ENCODE measurements at places on chromosomes 2 and 18.

GRCh38 chr18:27750923-27751322 lies 426.0 kb downstream of the CDH2 start:
- no peak for DNase-seq

DNA sequence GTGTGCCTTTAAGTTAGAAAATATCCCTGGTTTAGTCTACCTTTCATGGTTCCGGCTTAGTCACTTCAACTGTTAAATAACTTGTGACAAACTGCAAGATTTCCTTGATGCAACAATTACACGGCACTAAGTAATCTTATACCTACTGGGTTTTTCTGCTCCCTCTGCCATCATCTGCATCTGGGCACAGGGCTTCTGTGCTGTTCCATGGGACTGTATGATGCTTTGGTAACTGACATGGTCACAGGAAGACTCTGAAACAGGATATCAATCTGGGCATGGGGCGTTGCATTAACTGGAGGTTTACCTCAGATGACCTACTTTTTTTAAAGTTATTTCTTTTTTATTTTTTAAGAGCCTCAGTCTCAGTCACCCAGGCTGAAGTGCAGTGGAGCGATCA lies 365.4 kb downstream of the SS18 start:
- no peak for DNase-seq

DNA sequence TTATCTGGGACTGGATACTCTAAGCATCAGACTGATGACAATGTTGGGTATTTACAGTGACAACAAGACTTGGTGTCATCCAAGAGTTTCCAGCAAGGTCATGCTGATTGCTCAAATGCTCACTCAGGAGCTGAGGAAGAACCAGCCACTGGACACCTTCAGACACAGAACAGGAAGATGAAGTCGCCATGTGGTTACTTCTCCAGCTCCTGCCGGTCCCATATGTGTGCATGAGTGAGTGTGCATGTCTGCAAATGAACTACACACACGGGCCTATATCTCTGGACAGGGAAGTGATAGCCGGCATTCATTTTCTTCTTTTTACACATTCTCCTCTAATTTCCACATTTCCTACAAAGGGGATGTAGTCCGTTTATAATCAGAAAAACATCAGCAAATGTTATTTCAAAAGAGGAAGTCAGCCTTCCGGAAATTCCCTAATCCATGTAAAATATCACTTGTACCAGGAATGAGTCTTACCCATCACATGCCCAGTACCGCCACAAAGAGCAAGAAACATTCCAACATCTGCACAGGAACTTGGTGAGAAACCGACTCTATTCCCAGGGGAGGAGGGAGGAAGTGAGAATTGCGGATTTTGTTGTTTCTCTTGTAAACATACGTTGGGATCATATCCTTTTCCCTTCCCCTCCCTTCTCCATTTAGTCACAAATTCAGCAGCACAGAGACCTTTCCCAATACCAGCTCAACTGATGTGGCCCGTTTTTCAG lies 10.8 kb downstream of the RFX8 start:
- DNase-seq, result peak; percentile 70

DNA sequence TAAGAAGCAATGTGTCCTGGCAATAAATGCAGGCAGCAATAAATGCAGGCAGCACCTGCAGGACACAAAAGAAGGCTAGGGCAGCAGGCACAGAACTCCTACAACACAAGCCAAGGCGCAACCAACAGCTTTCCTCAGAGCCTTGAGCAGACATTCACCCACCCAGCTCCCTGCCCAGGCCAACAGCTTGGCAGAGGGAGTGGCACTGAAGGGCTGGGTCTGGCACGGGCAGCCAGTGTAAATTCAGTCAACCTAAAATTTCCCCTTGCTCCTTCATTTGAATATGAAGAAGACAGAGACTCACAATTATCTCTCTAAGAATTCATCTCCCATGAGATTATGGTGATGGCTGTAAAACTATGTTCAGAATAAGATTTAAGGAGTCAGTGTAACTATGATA lies 35.4 kb downstream of the AAK1 start:
- no peak for DNase-seq

DNA sequence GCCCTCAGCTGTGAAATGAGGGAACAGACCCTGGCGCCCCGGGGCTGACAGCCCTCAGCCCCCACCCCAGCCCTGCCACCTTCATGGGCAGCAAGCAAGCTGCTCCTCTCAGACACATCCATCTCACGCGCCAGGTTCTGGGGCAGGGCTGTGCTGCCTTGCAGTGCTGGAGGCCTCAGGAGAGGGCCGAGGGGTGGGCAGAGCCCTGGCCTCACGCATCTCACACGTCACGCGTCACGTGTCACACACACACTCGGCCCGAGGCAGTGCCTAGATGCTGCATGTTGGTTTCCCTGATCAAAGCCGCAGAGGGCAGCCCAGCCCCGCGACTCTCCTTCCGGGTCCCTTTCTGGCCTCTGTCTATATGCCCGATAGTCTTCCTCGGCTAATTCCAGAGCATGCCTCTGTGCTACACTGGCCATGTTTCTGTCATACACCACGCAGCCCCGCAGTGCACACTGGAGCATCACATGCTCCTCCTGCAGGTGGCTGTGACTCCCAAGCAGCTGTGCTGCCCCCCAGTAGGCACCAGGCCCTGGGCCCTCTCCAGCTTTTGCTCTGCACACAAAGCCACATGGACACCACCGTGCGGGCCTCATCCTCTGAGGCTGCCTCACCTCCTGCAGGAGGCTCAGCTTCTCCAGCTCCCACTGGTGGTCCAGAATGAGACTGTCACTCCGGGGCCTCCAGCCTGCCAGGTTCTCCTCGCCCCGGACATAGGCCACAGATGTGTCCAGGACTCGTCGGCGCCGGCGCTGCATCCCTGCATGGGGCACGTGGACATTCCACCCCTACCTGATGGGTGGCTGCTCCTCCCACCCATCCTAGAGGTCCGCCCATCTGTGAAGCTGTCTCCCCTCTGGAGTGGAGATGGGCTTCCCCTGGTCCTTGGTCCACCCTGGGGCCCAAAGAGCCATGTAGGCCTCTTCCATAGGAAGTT lies 31.4 kb downstream of the AQP12A start:
- no peak for DNase-seq

DNA sequence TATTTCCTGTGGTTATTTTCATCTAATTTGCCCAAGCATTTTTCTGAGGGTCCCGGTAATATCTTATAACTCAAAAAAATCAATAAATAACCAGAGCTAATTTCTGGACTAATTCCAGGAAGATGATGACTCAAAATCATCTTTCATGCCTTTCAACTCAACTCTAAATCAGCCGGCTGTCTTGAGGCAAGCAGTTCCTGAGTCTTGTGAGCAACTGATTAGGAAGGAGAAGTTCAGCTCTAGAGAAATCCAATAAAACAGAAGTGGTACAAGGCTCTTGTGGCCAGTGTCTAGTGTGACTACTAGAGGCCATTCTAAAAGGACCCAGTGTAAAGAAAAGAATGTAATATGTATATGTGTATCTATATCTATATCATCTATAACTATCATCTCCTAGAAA lies 890.4 kb downstream of the TRIB2 start:
- no peak for DNase-seq

DNA sequence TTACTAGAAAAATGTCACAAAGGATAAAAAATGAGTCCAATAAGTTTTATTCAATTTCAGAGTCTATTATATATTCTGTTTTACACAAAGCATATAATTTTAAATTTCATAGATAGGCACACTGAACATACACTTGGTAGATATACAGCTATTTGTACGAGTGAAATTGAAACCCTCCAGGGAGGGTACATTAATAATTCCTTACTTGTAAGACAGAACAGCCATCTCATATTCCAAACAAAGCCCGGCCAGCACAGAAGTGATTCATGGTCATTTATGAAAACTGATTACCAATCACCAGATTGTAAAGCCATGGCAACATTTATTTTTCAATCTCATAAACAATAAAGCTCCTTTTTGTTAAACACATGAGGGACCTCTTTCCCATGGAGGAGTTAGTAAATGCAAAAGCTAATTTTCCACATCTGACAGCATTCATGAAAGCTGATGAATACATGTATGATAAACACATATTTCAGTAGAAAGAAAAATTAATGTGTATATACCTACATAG lies 190.6 kb downstream of the TDRD15 start:
- DNase-seq, result no peak

- DNase-seq, result no peak
Observed at GRCh38 chr18:45167631-45168280, 447.5 kb upstream of the SLC14A2 start.

DNA sequence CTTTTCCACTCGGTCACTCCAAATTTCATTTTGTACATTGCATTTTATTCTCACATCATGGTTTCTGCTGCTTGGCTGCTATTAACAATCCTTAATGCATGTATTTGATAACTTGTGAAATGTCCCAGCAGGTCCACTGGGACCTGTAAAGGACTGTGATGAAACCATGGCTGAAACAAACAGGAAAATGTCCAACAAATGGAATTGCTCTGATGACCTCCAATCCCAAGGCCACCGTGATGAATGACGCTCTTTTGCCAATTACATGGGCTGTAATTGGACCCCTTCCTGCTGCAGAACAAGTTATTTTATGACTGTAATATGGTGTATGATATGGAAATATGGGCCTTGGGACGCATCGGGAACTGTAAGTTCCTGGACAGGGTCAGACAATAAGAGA lies 224.2 kb upstream of the CXCR4 start:
- DNase-seq, result no peak

- DNase-seq, result no peak
Observed at GRCh38 chr2:142585785-142586184, 291.7 kb upstream of the KYNU start.

- no peak for DNase-seq
Observed at GRCh38 chr18:7638321-7638720, 71.2 kb downstream of the PTPRM start.

GRCh38 chr2:101860157-101860556 lies 131.6 kb upstream of the IL1R2 start:
- no peak for DNase-seq

GRCh38 chr2:238046725-238047270 lies 14.0 kb upstream of the SCLY start:
- DNase-seq, result no peak

- no peak for DNase-seq
Observed at GRCh38 chr2:8408560-8409460, 273.0 kb upstream of the ID2 start.

DNA sequence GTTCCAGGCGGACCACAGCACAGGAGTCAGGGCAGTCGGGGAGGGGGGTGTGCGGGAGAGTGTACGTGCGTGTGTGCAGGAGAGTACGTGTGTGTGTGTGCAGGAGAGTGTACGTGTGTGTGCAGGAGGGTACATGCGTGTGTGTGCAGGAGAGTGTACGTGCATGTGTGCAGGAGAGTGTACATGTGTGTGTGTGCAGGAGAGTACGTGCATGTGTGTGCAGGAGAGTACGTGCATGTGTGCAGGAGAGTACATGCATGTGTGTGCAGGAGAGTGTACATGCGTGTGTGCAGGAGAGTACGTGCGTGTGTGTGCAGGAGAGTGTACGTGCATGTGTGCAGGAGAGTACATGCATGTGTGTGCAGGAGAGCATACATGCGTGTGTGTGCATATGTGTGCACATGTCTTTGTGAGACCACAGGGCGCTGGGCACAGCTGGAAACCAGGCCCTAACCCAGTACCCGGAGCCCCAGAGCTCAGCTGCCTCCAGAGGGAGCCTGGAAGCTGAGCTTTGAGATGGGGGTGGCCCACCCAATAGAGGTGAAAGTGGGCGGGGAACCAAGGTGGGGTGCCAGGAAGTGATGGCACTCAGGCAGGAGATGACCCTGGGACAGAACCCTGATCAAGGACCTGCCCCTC lies 13.9 kb upstream of the KLHL30 start:
- DNase-seq, result no peak

DNA sequence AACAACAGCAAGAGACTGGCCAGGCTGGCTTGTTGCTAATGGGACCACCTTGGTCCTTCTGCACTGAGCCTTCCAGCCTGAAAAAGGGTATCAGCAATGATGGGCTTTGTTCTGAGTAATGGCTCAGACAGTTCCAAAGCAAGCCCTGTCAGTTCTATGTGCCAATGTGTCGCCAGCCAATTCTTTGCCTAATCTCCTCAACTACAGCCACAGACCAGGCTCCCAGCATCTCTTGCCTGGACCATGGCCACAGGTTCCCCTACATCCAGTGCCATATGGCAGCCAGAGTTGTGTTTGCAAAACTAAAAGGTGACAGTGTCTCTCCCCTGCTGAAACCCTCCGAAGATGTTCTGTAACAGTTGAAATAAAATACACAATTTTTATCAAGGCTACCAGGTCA lies 61.5 kb upstream of the TMEM177 start:
- no peak for DNase-seq

- DNase-seq, result no peak
Observed at GRCh38 chr2:239113171-239113570, 265.3 kb downstream of the TWIST2 start.

GRCh38 chr2:24704692-24705091 lies 88.5 kb downstream of the PTRHD1 start:
- DNase-seq, result no peak

DNA sequence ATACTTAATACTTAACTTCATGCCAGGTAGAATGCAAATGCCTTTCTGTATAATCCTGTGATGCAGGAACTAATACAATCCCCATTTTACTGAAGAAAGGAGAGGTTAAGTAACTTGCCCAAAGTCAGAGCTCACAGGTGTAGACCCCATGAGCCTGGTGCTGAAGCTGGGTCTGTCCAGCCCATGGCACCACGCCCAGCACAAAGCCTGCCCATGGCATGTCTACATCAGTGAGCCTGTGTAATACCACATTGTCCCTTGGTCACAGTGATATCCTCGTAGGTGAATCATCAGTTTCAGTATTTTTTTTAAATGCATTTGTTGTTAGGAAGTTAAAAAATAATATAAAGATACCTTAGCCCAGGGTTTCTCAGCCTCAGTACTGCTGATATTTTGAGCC lies 69.9 kb upstream of the MCFD2 start:
- peak; percentile 17 for DNase-seq

DNA sequence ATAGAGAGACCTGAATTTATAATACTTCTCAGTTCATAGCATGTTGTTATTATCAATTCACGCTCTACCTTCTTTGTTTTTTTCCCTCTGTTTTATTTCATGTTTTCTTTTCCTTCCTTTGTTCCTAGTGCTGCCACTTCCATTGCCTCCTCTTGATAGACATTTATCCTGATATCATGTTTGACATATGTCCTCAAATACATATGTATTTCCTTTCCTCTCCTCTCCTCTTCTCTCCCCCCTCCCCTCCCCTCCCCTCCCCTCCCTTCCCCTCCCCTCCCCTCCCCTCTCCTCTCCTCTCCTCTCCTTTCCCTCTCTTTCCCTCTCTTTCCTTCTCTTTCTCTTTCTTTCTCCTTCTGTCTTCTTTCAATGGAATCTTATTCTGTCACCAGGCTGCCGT lies 67.8 kb downstream of the TDRD15 start:
- DNase-seq, result no peak

- DNase-seq, result no peak
Observed at GRCh38 chr2:169727065-169727464, 6.6 kb upstream of the KLHL23 start.

DNA sequence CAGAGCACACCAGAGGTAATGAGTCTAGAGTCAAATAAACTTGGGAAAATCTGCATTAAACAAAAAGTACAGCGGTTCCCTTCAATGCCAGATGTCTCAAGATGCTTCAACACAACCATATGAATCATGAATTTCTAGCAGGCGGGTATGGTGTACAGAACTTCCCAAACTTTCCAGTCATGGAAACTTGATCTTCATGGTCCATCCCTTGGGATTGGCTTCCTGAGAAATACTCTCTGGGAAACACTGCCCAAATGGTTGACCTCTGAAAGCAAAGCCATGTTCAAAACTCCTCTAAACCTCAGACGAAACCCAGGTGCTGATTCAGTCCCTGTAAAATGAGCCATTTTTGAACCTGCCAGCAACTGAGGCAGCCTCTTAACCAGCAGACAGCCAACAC lies 16.4 kb upstream of the TMEM247 start:
- no peak for DNase-seq
